ENCODE measurements at places on chromosomes 5 and 9.

GRCh38 chr5:172758077-172758833 lies 12.7 kb downstream of the DUSP1 start:
- no peak for DNase-seq

- DNase-seq: peak; percentile 39
Observed at GRCh38 chr5:64229163-64229774, 63.6 kb downstream of the RNF180 start.

- DNase-seq: no peak
Observed at GRCh38 chr5:172347496-172348052, 64.0 kb upstream of the UBTD2 start.

GRCh38 chr5:175288048-175288621 lies 155.8 kb downstream of the DRD1 start:
- no peak for DNase-seq

GRCh38 chr9:77512876-77513275 lies 135.2 kb downstream of the GNA14 start:
- DNase-seq: no peak
